Stimulated activated memory B cell treated with anti-CD40 and anti-IgM and Interleukin-4, amounts not matched to agents 10 μg/mL and 1 μg/mL and 100 μg/mL, for 72 hours (primary cell): ENCODE measurements at places on chromosomes 4 and X.

DNA sequence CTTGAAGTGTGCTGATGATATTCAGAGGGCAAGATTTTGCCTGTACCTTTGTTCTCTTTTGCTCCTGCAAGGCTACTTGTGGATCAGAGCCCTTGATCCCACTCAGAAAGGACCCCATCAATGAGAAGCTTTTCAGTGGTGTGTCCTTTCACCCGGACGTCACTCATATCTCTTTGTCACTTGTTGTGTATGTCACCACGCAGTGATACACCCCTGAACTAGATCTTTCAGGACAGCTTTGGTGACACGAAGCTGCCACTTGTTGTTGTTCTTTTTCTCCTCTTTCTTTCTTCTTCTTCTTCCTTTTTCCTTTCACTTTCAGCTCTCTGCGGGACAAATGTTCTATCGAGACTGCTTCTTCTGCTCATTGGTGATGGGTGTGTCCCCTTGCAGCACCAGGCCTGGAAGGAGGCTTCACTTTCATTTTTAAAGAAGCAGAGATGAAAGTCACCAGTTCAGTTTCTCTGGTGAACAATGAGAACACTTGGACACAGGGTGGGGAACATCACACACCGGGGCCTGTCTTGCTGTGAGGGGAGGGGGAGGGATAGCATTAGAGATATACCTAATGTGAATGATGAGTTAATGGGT, 83.6 kb downstream of the NBDY start:
- ATAC-seq: peak; percentile 83

DNA sequence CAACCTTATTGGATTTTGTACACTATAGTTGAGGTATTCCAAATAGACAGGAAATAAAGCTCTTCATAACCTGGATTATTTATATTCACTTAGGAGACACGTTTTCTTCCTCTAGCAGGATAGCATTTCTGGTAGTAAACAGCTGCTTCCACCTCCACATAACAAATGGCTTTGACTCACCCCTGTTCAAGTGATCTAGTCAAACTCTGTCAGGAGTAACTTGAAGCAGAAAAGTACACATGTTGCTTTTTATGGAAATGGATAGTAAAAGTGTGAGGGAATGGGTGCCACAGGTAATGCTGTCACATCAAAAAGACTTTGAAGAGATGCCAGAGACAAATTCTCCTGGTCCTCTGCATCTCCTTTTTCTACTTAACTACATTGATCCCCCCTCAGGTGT, 258.7 kb upstream of the SLC7A11 start:
- ATAC-seq: no peak

DNA sequence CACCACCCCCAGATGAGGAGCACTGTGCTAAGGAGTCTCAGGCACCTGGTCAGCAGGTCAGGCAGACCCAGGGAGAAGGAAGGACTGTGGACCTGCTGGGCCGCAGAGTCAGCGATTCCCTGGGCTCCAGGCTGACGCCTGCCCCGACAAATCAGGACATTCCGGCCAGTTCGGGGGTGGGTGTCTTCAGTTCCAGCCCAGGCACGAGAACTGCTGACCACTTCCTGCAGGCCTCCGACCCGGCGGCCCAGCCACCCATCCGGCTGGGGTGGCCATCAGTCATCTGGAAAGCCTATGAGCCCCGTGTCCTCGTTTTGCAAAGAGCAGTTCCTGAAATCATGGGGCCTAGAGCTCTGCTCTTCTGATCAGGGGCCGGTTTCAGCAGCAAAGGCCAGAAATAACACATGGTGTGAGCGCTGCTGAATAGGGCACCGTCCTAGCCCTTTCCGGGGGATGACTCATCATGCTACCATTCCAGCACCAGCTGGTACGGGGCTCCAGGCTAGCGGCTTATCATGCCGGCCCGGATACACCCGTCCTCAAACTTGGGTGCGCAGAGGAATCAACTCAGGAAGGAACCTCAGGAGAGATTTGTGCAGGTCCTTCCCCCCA, 7.8 kb upstream of the SH3TC1 start:
- peak; percentile 69 for ATAC-seq

GRCh38 chrX:100449696-100450608, 39.9 kb upstream of the PCDH19 start:
- no peak for ATAC-seq

DNA sequence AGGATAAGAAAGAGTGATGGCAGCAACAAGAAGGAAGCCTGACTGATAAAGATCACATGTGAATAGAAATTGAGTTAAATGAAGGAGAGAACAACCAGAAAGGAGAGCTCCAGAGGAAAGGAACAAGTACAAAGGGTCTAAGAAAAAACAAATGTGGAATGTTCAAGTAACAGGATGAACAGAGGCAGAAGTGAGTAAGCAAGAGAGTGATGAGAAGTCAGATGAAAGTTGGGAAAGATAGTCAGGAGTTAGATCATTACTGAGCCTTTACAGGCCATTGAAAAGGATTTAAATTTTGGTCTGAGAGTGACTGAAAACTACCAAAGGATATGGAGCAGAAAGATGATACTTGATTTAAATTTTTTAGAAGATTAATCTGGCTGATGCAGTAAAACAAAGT, 38.1 kb downstream of the NFXL1 start:
- no peak for ATAC-seq

- no peak for ATAC-seq
Measured at GRCh38 chr4:139602776-139603360, 46.8 kb upstream of the SETD7 start.

- ATAC-seq: no peak
Measured at GRCh38 chr4:6727081-6727942, 11.3 kb downstream of the BLOC1S4 start.
